ENCODE measurements at places on chromosomes 7 and 10.

DNA sequence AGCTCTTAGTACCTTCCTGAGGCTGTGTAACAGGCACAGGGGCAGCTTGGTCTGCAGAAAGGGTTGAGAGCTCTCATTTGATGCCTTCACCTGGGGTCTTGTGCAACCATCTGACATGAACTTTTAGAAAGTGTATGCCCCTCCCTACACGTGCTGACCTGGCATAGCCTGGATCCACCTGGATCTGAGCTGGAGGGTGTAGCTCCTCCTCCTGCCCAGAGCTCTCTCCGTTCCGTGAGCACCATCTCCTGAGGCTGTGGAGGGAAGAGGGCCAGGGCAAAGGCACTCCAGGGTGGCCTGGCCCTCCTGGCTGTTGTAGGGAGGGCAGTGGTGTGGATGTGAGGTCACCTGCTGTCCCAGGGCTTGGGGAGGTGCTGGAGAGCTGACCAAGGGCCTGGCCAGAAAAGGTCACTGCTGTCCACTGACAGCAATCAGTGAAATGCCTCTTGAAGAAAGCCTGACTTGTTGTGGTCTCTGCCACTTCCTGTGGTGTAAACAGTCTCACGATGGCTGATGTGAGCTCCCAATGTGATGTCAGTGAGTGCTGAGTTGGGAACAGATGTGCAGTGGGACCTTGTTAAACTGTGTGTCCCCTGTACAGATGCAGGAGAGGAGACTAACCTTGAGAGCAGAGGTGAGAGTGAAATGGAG lies 23.0 kb downstream of the AMZ1 start:
- no peak for DNase-seq

- DNase-seq = peak; percentile 85
Measured at GRCh38 chr10:119103903-119104653, at the start of gene DENND10. DENND10 (plus strand) TSS chr10:119104113; CDS start chr10:119104143, 30 bp downstream.

GRCh38 chr10:8052341-8052955 lies 2.0 kb upstream of the GATA3 start:
- DNase-seq = peak; percentile 62

GRCh38 chr7:157280216-157280841 lies 56.5 kb upstream of the DNAJB6 start:
- DNase-seq = no peak

GRCh38 chr7:28112467-28112866 lies 68.1 kb downstream of the JAZF1 start:
- DNase-seq = no peak

GRCh38 chr7:29400437-29400836 lies 163.2 kb upstream of the PRR15 start:
- DNase-seq = no peak

- no peak for DNase-seq
Measured at GRCh38 chr10:6537770-6538169, 42.3 kb downstream of the PRKCQ start.

- no peak for DNase-seq
Measured at GRCh38 chr10:17381502-17382142, 72.8 kb downstream of the ST8SIA6 start.

DNA sequence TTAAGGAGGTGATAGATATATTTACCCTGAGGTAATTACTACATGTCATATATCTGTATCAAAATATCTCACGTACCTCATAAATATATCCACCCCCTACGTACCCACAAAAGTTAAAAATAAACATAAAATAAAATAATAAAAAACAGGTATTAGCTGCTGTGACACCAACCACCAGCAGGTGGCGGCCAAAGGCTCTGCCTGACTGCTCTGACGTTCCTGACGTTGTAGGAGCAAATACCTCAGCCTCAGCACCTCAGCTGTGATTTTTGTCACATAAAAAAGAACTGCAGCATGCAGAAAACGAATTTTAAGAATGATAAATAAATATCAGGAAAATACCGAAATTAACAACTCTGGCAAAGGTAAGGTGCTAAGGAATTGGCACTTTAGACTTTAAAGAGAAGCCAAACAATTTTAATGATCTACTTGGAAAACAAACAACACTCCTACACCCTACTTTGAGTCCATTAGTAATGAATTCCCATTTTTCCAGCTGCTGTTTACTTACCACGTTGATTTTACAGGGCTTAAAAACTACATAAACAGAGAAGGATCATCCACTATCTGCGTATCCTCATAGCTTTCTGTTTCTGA lies 125.4 kb upstream of the TARP start:
- DNase-seq = peak; percentile 57

- DNase-seq = no peak
Measured at GRCh38 chr7:153935095-153935494, 117.1 kb upstream of the DPP6 start.

GRCh38 chr7:106218546-106218945 lies 66.2 kb downstream of the NAMPT start:
- DNase-seq = no peak

DNA sequence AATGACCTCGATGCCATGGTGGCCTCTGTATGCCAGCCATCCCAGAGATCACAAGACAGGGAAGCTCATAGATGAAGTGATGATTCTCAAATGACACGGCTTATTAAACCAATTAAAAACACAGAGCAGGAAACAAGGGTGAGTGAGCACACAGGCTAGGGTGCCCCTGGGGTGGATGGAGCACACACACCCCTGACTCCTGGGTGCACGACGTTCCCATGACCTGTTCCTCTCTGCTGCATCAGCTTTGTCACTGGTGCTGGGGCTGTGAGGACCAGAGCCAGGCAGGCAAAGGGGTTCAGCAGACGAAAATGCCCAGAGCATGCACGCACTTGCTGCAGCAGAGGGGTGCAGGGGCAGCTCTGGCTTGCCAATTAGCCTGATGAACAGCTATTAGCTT lies 86.5 kb upstream of the LRRC4 start:
- DNase-seq = no peak

GRCh38 chr7:141328290-141328689 lies 222.9 kb upstream of the AGK start:
- DNase-seq = no peak

GRCh38 chr10:19209319-19209718 lies 160.7 kb downstream of the MALRD1 start:
- no peak for DNase-seq

DNA sequence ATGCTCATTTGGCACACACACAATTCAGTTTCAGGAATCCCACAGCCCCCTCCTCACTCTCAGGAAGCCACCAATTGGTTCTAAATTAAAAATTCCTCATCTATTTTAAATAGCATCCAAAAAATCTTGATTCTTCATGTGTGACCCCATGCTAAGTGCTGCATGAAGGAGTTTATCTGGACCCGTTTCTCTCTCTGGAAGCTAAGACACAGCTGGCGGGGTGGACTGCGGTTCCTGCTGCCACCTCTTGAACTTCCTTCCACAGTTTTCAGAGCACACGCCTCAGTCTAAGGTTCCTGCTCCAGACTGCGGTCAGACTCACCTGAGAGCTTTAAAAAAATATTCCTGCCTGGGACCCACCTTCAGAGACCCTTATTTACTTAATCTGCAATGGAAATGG lies 34.5 kb downstream of the LYZL1 start:
- DNase-seq = no peak

DNA sequence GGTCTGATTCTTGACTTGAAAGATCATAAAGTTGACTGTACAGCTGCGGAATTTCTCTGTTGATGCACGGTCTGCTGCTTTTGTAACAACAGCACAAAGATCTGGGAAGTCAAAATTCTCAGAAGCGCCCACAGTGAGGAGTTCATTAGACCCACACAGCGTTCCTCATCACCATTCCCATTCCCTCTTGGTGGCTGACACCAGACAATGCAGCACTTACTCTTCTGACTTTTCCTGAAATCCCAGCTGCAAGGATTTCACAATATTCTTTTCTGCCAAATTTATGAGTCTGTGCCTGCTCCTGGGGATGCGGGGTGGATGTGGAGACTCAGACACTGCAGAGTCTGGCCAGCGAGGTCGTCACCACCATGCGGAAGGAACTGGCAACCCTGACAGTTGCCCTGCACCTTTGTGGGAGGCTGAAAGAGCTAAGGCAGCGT lies 233.9 kb downstream of the FANK1 start:
- DNase-seq = no peak

DNA sequence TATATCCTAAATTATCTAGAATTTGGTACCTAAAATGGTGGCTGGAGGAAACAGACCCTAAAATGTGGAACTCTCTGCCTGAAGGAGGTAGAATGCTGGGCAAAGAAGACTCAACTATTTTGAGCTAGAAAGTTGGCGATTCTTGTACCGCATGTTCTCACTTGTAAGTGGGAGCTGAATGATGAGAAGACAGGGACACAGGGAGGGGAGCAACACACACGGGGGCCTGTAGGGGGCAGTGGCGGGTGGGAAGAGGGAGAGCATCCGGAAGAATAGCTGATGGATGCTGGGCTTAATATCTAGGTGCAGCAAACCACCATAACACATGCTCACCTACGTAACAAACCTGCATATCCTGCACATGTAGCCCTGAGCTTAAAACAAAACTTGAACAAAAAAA lies 250.6 kb downstream of the CALN1 start:
- DNase-seq = no peak

DNA sequence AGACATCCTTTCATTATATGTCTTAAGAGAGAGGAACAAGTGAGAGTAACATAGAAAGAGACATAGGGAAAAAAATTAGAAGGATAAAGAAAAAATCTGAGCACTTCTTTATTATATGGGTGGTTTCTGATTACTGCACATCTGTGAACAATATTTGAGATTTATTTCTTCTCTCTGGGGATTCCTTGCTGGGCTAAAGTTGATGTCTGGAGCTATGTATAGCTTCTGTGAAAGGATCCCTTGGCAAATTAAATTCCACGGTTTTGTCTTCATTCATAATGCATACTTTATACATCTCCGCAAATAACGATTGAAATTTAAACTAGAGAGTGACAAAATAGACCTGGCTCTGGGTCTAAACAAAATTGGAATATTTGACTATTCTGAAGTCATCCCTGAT lies 232.2 kb upstream of the CTBP2 start:
- DNase-seq = no peak

GRCh38 chr7:48171202-48171601 lies at the start of gene ABCA13:
ABCA13 (plus strand) TSS chr7:48171458; CDS start chr7:48171484, 26 bp downstream.
- DNase-seq = no peak

DNA sequence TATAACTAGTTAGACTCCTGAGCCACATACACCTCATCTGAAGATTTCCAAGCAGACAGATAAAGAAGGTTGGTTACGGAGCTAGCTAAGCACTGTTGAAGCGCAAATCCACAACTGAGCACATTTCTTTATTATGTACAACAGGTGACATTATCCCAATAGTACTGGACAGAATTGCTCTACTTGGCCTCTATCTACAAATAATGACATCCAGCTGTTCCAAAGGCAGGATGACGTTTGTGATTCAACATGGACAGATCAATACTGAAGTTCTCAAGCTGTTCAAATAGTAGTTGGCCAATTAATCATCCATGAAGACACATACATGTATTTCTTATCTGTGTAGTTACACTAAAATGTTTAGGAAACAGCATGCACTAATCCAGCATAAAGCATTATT lies 101.0 kb downstream of the UBE2H start:
- no peak for DNase-seq

GRCh38 chr7:22364900-22365299 lies 7.9 kb upstream of the RAPGEF5 start:
- no peak for DNase-seq

DNA sequence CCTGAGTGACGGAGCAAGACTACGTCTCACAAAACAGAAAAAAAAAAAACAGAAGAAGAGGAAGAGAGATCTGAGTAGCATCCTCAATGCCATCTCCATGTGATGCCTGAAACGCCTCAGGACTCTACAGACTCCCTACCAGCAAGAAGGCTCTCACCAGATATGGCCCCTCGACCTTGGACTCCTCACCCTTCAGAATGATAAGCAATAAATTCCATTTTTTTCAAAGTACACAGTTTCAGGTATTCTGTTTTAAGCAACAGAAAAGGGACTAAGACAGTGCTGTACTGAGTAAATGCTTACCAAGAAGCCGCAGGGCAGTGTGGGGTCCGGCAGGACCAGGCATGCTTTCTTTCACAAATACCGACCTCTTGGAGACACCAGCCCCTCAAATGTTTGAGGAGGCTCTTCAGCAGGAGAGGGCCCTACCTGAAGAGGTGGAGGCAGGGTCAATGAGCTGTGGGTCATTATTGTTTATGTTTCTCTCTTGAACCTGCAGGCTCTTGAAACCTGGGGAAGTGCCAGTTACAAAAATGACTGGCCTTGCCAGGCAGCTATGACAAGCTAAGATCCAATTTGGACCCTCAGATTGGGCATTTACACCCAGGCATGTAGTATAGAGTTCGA lies 204.1 kb upstream of the LYZL1 start:
- no peak for DNase-seq
